Thoracic aorta (tissue), 2 donors: ENCODE measurements at places on chromosomes 4 and X.

- no peak for DNase-seq
Measured at GRCh38 chr4:56575820-56576429, 70.3 kb downstream of the ARL9 start.

DNA sequence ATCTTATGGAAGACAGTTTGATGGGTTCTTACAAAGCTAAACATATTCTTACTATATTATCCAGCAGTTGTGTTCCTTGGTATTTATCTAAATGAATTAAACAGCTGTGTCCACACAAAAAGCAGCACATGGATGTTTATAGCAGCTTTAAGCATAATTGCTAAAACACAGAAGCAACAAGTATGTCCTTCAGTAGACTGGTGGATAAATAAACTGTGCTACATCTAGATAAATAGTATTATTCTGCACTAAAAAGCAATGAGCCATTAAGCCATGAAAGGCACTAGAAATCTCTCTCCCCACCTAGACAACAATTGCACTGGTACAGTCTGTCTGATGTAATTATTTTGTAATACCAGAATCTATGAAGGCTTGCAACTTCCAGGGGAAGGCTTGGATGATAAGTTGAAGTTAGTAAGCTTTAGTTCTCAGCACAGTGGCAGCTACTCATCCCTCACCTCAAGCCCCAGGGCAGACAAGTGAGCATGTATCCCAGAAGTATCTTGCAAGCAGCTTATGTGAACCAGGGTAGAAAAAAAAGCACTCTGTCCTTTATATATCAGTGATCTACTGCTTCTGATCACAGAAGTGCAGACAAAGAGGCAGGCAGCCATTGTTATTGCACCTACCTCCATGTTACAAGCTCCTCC is 36.9 kb downstream of the WDR17 start:
- DNase-seq = no peak

- DNase-seq = no peak
Measured at GRCh38 chr4:108060686-108061321, 71.1 kb downstream of the HADH start.

DNA sequence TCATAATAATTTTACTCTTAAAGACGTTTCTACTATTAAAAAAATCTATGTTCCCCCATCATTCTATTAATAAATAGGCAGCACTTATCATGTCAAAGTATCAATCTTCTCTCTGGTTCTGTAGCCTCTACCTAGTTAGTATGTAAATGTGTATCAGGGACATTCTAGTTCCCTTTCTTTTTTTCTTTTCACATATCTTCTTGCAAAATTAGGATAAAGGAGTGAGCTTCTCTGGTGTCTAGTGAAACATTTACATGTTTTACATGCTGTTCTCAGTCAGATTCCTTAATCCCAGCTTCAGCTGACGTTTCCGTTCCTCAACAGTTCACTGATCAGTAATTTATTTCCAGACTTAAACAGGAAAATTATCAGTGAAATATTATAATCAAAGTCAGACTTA is 11.8 kb downstream of the PCDH10 start:
- no peak for DNase-seq

DNA sequence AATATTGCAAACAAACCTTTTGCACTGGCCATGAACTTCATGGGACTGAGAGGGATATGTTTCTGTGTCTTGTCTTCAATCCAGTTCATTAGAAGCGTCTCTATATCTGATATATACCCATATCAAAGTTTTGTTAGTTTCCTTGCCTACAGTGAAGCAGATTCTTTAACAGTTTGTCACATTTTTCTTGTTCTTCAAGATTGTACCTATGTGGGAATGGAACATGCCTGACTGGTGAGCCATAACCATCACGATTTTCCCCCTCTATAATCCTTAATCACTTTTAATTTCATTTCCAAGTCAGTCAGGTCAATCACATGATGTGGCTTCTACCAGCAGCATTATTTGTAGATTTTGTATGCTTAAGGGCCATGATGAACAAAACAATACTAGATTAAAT is 197.1 kb upstream of the PDE5A start:
- no peak for DNase-seq

- no peak for DNase-seq
Measured at GRCh38 chr4:7924163-7924562, 15.5 kb downstream of the AFAP1 start.

- no peak for DNase-seq
Measured at GRCh38 chrX:130378024-130378669, 7.3 kb downstream of the GPR119 start.

GRCh38 chr4:76943790-76944189 is 5.8 kb upstream of the SEPTIN11 start:
- no peak for DNase-seq

DNA sequence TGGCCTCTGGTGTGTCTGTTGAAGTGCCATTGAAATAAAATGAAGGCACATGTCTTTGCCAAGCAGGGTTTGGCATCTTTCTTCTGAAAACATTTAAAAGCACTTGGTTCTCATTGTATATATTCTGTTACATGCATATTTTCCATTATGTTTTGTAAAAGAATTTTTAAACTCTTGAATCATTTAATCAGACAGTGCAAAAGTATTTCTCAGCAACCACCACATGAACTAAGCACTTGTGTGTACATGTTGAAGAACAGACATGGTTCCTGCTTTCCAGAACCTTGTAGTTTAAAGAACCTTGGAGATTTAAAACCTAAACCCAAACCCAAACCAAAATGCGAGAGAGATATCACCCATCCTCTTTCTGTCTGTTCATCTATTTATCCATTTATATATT is 220.3 kb upstream of the GIMD1 start:
- DNase-seq = no peak

DNA sequence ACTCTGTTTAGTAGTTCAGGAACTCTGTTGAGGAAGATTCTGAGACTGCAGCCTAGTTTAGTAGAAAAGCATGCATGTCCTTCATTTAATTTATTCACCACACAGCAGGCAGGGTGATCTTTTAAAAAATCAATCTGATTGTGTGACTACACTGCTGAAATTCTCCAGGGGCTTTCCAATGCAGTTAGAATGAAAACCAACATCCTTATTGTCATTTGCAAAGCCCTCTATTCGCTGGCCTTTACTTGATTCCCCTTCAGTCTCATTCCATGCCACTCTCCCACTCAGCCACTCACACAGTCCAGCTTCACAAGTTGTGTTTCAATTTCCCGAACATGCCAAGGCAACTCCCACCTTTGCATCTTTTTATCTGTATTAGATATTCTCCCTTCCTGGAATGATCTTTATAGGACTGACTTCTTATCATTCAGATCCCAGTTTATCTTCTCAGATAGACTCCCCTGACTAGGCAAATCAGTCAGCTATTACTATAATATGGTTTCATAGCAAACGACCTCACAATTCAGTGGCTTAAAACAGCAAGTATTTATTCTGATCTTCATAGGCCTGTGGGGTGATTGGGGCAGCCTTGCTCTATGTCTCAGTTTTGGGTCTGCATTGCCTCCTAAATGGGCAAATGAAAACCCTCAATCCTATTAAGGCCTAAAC is 21.3 kb upstream of the FTHL17 start:
- no peak for DNase-seq

DNA sequence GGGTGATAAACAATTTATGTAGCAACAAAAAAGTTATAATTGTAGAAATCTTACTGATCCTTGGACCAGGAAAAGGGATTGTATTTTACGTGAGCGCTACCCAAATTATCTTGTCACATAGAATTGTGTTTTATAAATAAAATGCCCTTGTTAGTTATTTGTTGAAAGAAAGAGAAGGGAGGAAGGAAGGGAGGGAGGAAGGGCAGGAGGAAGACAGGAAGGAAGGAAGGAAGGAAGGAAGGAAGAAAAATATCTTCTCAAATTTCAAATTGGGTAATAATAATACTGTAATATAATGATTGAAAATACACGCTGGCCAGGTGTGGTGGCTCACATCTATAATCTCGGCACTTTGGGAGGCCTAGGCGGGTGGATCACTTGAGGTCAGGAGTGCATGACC is 206.2 kb upstream of the TLL1 start:
- no peak for DNase-seq

DNA sequence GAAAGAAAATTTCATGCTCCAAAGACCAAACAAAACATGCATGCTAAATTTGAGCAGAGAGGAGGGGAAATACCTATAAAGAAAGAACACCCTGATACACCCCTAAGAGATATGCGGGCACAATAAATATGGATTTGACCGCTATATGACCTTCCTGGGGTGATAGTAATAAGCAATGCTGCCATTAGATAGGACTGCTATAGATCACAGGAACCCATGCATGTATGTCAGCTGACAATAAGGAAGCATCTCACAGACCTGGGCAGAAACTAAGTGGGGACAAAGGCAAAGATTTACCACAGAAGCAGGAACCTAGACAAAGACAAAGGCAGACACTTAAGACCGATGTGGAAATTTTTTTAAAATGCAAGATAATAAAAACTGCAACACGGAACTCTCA is 21.3 kb downstream of the ZNF721 start:
- no peak for DNase-seq

DNA sequence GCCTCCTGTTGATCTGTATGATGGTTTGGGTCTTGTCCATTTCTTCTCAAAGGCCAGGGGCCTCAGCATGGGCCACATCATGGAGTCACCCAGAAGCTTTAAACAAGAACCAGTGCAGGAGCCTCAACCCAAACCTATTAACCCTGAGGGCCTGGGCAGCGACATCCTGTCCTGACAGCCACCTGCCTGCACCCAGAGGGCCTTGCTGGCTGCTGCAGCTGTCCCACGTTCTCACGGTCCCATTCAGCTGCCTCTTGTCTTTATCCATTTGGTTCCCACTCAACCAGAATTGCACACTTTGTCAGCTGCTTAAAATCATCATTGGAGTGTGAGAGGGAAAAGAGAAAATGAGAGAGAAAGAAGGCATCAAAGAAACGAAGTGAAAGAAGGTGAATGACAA is 21.6 kb downstream of the C4orf50 start:
- no peak for DNase-seq

DNA sequence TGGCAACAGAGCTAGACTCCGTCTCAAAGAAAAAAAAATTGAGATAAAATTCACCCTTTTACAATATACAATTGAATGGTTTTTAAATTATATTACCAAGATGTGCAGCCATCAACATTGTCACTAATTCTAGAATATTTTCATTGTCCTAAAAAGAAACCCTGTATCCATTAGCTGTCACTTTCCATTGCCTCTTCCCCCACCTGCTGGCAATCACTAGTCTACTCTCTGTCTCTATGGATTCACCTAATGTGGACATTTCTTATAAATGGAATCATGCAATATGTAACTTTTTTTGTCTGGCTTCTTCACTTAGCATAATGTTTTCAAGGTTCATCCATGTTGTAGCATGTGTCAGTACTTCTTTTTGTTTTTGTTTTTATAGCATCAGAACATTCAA is 20.8 kb downstream of the ABHD18 start:
- DNase-seq = no peak

DNA sequence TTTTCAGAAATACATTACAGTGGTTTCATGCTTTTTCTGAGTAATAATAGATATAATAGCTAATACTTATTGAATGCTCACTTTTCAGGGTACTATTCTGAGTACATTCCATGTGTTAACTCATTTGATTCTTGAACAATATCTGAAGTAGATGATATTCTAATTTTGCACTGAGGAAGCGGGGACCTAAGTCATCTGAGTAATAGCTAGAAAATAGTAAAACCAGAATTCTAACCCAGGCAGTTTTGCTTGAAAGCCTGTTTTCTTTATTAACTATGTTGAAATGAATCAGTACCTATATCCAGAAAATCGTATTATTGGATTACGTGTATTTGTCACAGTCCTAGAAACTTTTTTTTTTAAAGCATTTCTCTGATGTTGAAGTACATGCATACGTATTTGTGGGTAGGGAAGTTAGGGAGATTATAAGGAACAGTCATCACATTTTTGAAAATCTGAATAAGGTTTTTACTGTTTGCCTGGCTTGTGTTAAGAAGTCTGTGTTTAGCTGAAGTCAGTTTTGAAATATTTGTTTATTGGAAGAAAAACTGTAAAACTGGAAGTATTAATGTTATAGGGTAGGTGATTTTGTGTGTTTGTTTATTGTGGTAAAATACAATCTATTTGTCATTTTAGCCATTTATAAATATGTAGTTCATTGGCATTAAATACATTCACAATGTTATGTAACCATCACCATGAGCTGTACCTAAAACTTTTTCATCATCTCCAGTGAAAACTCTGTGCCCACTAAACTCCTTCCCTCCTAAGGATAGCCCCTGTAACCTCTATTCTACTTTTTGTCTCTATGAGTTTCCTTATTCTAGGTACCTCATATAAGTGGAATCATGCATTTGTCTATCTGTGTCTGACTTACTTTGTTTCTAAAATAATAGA is 55.3 kb downstream of the FIP1L1 start:
- DNase-seq = no peak

GRCh38 chrX:475926-476723 is 89.4 kb upstream of the PPP2R3B start:
- DNase-seq = no peak

- DNase-seq = no peak
Measured at GRCh38 chr4:8396762-8397406, 43.6 kb downstream of the ACOX3 start.
